HCEC 1CT (cell line): ENCODE measurements at places on chromosomes 2 and 18.

DNA sequence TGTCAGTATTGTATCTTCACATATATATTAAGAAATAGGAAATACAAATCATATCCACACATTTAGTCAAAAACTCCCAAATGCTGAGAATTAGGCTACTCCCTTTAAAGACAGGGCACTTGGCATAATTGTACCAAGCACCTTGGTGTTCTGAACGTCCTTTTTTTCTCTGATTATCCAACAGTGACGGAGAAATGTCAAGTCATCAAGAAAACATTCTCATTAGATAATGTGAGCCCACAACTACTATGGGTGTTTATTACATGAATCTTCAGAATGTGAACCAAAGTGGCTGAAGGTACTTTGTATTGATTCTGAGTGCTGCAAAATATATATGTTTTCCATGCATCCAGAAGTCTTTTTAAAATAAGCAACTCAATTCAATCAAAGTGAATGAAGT is 83.8 kb downstream of the PSMG2 start:
- DNase-seq, result no peak

DNA sequence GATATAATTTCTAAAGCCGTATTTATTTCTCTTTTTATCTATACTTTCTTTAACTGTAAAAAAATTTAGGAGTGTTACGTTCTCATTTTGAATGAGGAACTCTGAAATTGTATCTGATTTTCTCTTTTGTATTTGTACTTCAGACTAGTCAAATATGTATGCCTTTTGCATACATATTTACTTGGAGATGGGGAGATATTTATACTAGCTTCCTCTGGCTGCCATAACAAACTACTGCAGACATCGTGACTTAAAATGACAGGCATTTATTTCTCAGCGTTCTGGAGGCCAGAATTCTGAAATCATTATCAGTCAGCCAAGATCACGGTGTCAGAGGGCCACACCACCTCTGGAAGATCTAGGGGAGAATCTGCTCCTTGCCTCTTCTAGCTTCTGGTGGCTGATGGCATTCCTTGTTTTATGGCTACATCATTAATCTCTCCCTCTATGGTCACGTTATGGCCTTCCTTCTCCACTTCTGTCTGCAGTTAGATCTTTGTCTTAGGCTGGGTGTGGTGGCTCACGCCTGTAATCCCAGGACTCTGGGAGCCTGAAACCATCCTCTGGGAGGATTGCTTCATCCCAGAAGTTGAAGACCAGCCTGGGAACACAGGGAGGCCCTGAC is 8.2 kb downstream of the LCLAT1 start:
- no peak for DNase-seq

DNA sequence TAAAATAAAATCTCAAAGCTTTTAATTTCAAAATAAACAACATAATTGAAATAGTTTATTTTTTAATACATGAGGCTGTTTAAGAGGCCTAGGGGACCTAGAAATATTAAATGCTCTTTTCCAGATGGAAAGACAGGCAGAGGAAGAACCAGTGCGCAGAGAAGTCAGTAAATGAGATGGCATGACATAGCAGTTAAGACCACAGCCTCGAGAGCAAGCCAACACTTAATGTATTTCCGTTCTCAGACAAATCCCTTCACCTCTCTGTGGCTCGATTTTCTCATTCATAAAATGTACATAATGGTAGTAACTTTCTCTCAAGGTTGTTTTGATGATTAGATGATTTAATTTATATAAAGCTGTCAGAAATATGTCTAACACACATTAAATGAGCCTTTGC is 405.1 kb upstream of the CWC22 start:
- no peak for DNase-seq

- no peak for DNase-seq
Measured at GRCh38 chr18:23012249-23012648, 79.1 kb downstream of the RBBP8 start.

- DNase-seq, result no peak
Measured at GRCh38 chr2:128425731-128426620, 107.3 kb upstream of the HS6ST1 start.

GRCh38 chr2:232412986-232413385 is 6.3 kb downstream of the ALPG start:
- no peak for DNase-seq

DNA sequence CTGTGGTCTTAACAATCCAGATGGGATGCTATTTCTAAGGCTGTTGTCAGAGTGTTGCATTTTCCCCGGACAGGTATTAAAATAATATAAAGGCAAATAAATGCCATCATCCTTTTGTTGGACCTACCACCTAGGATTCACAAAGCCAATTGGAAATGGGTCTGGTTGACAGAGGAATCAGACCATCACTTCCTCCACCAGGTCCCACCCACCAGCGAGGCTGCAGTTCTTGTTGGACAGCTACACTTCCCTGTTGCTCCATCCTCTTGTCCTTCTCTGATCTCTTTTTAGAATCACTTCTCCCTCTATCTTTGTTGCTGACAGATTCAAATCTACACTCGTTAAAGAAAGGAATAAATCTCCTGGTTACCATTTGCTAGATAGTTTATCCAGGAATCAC is 1.1 kb downstream of the TMEM169 start:
- no peak for DNase-seq

DNA sequence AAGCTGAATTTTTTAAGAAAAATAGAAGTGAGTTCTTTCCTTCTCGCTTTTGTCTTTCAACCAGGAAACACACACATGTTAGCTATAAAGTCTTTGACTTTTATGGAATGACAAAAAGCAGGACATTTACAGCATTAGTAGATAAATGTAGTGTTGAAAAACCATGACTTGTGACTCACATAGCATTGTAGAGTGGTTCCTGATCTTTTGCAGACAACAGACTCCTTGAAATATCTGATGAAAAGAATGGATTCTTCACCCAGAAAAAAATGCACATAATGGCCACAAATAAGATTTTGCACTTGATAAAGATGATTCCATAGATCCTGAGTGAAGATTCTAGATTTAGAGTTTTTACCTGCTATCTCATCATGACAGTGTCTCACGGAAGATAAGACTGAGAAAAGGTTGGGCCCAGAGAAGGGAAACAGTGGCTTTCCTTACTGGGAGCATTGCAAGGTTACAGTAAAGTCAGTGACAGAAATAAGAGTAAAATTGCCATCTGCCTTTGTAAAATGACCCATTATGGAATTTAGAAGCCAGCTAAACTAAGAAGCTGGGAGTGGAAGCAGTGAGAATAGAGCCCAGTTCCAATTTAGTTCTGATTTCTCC is 14.0 kb downstream of the SMARCAL1 start:
- DNase-seq, result no peak

GRCh38 chr2:201969241-201969937 is 64.3 kb upstream of the FZD7 start:
- DNase-seq, result no peak

GRCh38 chr2:85684806-85685205 is 9.4 kb upstream of the GNLY start:
- no peak for DNase-seq

GRCh38 chr18:72542984-72543356 is 1.2 kb downstream of the CBLN2 start:
- no peak for DNase-seq

DNA sequence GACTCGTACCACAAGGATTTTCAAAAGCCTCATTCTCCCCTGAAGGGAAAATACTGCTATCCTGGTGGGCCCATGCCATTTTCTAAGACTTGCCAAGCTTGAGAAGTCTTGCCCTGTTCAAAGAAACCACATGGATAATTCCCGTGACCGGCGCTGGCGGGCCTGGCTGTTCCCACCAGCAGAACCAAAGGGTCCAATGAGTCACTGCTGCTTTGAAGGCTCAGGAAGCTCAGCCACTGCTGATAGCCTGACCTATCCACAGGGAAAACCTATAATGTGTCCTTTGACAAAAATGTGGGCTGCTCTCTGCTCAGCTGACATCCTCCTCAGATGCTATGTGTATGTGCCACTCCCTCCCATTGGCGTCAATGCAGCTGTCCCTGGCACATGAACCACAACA is 137.9 kb upstream of the RAB12 start:
- no peak for DNase-seq

DNA sequence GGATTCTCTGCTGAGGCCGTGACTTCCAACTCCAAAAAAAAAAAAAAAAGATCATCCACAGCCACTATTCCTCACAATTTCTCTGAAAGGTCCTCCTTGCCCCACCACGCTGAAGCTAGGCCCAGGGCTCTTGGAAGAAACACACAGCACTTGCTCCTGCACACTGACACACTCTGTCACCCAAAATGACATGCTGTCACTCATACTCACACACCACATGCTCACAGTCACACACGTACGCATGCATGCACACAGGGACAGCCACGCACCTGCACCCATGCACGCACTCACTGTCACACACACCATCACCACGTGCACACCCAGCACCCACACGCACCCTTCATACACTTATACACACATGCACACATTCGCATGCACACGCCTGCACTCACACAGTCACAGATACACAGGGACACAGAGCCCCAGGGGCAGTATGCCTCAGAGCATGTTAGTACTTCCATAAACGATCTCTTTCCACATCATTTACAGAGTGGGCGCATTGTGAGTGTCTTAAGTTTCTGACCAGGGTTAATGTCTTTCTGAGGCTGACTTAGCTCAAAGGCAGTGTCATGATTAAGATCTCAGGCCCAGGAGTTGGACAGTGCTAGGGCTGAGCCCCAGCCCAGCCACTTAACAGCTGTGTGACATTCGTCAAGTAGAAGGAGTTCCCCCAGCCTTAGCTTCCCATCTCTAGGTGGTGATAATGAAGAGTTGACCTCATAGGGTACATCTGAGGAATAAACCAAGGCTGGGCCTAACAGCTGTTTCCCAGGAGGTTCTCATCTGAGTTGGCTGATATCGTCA is 93.4 kb downstream of the GLI2 start:
- DNase-seq, result no peak

DNA sequence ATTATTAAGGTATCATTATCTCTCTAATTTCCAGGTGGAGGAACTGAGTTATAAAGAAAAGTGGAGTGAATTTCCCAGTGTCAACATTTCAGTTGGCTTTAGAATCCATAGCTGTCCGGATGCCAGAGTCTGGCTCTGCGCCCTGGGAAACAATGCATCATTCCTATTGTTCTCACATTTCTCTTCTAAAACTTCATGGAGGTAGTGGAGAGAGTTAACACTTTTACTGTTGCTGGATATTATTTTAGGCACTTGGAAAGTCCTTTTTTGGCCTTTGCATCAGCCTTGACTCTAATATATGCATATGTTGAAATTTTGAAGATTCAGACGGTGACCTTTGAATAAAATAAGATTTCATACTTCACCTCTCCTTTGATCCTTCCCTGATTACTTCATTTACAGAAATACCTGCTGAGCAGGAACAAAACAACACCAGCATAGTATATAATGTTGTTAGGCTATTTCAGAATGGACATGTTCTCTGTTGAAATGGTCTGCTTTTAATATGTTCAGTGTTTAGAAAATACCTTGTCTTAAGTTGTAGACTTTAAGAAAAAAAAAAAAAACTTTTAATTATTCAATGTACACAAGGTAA is 148.8 kb downstream of the EPHA4 start:
- no peak for DNase-seq

DNA sequence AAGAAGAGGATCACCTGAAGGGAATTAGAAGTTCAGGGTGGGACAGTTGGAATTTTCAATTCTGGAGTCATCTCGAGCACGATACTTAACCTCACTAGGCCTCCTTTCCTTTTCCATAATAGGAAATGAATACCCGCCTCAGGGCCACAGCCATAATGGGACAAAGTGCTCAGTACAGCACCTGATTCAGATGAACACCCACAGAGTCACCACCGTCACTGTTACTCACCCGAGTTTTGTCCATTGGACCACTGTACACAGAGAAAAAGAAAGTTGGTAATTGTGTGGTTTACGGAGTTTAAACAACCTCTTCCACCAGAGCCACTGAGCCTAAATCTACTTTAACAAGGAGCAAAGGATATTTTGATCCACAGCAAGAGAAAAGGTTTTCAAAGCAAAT is 122.0 kb upstream of the NDUFV2 start:
- DNase-seq, result no peak

- no peak for DNase-seq
Measured at GRCh38 chr18:35743916-35744315, 162.4 kb downstream of the GALNT1 start.

GRCh38 chr2:42238644-42239288 is 69.6 kb downstream of the EML4 start:
- peak; percentile 13 for DNase-seq

DNA sequence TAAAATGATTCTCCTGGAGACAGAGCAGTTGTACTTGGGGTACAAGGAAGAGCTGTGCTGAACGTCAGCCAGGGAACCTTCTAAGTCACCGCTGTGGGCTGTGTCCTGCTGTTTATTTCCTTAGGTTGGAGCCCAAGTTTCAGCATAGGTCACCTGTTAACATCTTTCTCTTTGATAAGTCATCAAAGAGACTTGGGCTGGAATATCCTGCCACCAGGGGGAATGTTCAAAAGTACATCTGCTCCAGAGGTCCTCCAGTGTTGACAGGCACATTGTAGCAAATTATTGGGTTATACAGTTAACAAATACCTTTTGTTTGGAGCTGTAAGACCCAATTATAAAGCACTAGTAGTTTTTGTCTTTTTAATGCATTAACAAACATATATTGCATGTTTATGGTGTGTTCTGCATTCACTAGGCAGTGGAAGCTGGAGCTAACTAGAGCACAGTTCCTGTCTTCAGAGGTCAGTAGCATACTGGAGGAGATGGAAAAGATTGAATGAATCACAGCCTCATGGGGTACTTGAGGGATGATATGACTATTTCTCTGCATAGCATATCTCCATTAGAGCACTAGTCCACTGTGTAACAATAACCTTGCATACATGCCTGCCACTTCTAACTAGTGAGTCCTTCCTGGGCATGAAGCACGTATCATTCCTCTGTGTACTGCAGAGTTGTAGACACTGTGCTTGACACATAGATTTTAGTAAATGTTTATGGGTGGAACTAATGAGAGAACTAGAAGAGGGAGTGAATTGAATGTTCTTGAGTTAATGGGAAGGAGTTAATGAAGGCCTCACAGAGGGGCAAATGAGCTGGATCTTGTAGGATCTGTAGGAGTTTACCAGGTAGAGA is 182.1 kb downstream of the AGAP1 start:
- DNase-seq, result peak; percentile 64

DNA sequence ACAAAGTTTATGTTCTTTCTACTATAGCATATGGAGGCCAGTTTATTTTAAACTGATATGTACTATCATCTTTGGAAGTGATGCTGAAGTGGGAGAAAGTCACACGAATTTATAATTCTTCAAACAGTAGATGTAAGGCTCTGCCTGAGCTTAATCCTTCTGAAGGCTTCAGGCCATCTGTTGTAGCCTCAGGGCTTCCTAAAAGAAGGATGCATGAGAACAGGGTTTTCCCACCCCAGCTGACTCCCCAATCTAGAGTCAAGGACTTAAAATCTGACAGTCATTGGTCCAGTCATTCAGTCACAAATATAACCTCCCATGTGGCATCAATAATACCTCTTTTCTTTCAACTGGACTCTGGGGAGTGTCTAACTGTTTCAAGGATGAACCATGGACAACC is 330.5 kb downstream of the KCNS3 start:
- DNase-seq, result no peak

GRCh38 chr2:76298041-76298440 is 587.3 kb upstream of the GCFC2 start:
- no peak for DNase-seq

DNA sequence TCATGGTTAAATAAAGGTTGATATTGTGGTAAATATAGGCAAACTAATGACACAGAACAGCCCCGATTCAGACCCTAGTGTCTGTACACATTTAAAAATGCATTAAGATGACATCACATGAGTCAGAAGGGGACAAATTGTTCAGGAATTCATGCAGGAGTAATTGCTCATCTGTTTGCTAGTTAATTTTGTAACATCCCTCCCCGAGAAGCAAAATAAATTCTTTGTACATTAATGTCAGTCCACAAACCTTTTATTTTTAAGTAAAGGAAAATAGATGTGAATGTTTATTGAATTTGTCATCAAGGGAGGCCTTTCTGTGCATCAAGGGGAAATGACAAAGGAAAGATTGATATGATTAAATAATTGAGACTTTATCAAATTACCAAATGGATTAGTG is 69.9 kb downstream of the SH3BP4 start:
- peak; percentile 96 for DNase-seq
